ENCODE measurements at places on chromosomes 7 and 10.
A peak's percentile ranks its signal among the peaks of the same experiment; 100 is the strongest.

DNA sequence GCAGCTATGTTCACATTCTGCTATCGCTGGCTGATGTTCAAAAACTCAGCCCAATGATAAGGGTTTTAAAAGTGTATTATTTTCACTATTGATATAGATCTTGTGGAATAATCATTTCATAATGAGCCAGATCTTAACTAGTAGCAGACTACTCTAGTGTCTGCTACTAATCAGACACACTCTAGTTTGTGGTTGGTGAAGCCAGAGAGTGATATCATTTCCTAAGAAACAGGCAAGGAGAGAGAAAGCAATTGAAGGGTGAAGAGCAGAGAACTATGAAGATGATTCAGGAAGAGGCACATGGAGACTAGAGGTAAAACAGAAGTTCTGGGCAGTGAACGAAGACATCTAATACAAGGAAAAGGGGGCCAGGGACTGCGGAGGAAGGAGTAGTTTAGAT, 58.2 kb upstream of the BET1 start:
- no peak for DNase-seq

GRCh38 chr10:98394851-98395440, 20.0 kb downstream of the PYROXD2 start:
- no peak for DNase-seq

DNA sequence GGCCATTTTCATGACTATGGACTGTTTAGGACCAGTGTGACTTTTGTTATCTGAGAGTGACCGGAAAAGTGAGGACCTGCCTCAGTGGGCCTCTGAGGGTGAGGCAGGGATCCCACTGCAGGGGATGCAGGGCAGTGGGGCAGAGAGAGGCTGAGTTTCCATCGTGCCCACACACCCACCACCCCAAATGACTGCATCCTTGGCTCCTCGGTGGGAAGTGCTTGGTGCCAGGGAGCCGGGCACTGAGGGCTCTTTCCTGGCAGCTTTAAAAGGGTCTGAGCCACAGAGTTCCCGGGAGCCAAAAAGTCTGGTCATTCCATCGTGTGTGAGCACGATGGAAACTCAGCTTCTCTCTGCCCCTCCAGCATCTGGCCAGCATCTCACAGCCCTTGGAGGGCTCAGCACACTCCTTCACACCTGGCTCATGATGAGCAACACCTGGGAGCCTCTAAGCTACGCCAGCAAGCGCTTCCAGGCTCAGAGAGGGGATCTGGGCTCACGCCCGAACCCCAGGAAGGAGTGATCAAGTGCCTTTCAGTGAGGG, 59.1 kb downstream of the RAMP3 start:
- no peak for DNase-seq

DNA sequence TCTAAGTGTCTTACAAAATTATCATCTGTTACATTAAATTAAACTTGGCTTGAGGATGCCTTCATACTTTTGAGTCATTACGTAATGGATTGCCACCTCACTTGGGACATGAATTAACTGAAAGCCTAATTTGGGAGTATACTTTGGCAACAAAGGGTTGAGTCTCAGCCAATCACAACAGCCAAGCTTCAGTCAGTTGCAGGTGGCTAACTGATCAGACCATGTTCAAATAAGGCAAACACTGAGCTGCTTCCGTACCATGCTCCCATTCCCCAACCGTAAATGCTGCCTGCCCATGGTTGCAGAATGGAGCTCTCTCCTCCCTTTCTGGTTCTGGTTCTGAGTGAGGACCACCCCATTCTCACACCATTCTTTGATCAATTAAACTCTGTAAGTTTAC, 92.9 kb upstream of the STK17A start:
- no peak for DNase-seq

- DNase-seq: no peak
These were observed 6.5 kb downstream of the AGFG2 start for GRCh38 chr7:100545360-100546128.

- no peak for DNase-seq
These were observed 343.3 kb downstream of the GRID1 start for GRCh38 chr10:86023336-86023735.

DNA sequence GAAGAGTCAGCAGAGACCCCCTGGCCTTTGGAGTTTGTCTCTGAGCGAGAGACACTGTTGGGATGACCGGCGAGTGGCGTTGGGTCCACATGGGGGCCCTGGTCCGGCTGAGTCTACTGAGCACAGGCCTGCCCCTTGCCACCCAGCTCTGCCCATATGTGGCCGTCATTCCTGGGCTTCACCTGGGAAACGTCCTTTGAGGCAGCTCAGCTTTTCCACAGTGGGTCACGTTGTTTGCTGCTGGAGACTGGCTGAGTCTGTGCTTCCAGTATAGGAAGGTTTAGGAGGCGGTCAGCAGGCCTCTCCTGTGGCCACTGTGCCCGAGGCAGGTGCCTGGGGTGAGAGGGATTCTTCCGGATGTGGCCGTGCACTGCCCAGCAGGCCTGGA, 17.1 kb downstream of the ADAM8 start:
- DNase-seq: no peak

DNA sequence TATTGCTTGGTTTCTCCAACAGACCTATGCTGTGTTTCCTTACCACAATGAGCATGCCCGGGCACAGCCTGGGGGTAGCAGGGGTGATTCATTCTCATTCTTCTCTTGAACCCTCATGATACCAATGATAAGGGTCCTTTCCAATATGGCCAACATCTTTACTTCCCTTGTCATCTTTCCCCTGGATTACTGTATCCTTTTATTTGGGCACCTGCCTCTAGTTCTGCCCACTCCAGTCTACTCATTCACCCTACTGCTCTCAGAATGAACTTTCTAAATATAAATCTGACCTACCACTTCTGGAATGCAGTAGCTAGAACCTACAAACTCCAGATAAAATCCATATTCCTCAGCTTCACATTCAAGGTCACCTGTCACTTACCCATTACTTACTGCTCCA, 26.4 kb upstream of the ITPRID1 start:
- no peak for DNase-seq

GRCh38 chr10:80870282-80870681, 332.6 kb downstream of the SH2D4B start:
- DNase-seq: no peak

GRCh38 chr10:3414667-3415023, 242.1 kb upstream of the PITRM1 start:
- no peak for DNase-seq

DNA sequence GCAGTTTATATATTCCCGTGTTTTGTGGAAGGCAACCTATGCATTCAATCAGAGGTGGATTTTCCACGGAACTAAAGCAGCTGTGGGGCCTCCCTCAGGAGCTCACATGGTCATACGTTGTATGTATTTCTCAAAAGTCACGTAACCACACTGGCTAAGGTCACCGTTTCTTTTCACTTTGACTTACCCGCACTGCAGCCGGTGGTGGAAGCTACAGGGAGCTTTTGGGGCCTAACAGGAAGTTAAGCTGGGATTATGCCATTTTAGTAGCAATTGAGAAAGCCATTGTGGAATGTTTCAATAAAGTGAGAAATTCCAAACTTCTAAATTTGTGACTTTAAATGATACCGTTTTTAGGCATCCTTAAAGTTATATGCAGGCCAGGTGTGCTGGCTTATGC, 111.2 kb upstream of the KLF6 start:
- no peak for DNase-seq

DNA sequence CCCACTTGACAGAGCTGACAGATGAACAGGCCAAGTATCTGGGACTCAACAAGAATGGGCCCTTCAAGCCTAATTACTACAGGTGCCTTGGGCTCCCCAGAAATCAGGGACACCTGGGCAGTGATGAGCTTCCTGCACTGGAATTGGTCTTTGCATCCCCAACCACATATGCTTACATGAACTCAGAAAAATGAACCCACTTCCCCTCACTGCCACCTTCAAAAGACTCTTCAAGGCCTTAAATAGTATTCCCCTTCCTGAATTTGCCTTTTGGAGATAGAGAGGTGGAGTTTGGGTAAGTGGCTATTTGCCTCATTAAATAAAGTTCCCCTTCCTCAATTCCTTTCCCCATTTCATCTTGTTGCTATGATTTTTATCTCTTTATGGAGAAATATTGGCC, 7.8 kb upstream of the STRIP2 start:
- DNase-seq: no peak

DNA sequence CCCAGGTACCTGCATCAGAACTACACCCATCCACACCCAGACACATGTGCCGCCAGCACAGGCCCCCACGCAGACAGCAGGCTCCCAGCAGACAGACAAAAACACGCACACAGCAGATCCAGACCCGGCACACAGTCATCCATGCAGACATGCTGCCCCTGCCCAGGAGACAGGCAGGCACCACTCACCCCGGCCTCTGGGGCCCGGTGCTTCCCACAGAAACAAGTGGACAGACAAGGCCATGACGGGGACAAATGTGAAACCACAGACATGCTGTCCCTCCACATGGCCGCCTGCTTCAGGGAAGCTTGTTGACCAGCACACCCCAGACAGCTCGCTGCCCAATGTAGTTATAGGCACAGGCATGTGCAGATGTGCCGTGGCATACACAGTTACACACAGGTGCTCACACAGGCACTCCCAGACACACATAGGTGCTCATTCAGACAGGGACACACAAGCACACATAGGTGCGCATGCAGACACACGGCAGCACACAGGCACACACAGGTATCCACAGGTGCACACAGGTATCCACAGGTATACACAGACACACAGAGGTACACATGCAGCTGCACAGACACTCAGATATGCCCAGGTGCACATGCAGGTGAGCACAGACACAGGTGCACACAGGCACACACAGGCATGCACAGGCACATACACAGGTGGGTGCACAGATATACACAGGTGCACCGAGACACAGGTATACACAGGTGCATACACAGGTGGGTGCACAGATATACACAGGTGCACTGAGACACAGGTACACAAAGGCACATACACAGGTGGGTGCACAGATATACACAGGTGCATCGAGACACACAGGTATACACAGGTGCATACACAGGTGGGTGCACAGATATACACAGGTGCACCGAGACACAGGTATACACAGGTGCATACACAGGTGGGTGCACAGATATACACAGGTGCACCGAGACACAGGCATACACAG, 10.5 kb upstream of the SCART1 start:
- DNase-seq: peak; percentile 86

- DNase-seq: no peak
These were observed 43.3 kb upstream of the TMEM248 start for GRCh38 chr7:66877577-66878300.

DNA sequence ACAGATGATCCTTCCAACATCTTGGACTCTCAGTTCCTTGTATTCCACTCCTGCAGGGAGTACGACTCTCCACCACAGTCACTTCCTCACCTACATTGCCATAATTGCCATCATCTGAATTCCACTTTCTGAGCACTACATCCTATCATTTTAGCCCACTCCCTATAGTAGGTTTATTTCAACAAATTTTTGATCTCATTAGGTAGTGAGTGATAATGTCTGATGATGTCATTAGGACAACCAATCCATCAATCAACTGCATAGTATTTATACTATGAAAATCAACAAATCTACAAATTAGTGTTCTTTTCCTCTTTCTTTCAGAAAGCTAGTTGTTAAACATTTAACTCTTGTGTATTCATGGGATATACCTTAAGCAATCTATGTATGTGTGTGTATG, 13.7 kb upstream of the TRA2A start:
- no peak for DNase-seq

- DNase-seq: no peak
These were observed 16.5 kb downstream of the YKT6 start for GRCh38 chr7:44217223-44217714.

- no peak for DNase-seq
These were observed 108.7 kb downstream of the TBXAS1 start for GRCh38 chr7:139937715-139938114.

Data from mesenteric fat pad (tissue), 1 donor.